ENCODE measurements at places on chromosomes 4 and X. TPM values are rescaled to one million over a fixed set of nuclear protein-coding genes. Genes with fewer than 3 reads are reported as not detected.

FGF13 gene
- total RNA-seq, result 0.14 TPM

HSFX2 gene
- total RNA-seq, result 0.14 TPM

AASDH gene
- total RNA-seq, result 11.6 TPM

CCNB3 gene
- total RNA-seq, result 2.6 TPM

HSPA4L gene
- total RNA-seq, result 1.8 TPM

RNF113A gene
- 27.1 TPM for total RNA-seq

FAM47B gene
- not detected for total RNA-seq

HELT gene
- total RNA-seq, result not detected

SLC49A3 gene
- total RNA-seq, result 15.9 TPM

BMP3 gene
- total RNA-seq, result 0.14 TPM

Measured in placental pericyte (primary cell).